ENCODE measurements at places on chromosomes 16 and 17.
A peak's percentile ranks its signal among the peaks of the same experiment; 100 is the strongest.

DNA sequence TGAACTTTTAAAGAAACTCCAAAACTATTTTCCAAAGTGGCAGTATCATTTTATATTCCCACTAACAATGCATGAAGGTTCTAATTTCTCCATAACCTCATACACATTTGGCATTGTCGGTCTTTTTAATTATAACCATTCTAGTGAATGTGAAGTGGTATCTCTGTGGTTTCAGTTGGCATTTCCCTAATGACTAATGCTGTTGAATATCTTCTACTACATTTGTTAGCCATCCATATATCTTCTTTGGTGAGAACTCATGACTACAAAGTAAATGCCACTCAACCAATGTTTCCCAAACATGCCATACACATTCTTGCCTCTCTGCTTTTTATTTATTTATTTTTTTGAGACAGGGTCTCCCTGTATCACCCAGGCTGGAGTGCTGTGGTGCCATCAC is 31.7 kb upstream of the TAOK1 start:
- DNase-seq = no peak

GRCh38 chr16:81910366-81910885 is 100.8 kb downstream of the SDR42E1 start:
- no peak for DNase-seq

DNA sequence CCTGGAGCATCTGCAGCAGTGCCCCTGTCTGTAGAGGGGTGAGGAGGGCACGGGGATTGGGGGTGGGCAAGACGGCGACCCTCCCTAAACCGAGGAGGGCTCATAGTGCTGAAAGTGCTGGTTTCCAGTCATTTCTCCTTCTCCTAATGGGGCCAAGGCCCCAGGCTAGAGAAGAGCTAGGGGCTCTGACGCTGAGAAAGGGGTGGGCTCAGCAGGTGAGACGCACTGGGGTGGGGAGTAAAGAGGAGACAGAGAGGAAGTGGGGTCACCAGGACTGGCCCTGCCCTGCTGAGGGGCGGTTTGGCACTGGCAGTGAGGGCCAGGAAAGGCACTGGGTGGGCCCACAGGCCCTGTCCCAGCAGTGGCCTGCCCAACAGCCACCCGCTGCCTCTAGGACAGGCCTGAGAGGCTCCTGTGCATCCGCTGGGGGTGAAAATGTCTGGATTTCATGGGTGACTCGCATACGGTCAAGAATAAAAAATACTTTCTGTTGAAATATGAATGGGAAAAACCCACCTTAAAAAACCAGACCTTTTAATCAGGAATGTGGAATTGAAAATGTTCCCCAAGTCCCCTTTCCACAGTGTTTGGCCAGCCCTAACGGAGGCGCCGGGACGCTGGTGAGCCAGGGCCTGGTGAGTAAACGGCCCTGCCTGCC is 122.4 kb upstream of the SMURF2 start:
- DNase-seq = no peak

GRCh38 chr17:72123530-72124437 is 3.0 kb downstream of the SOX9 start:
- DNase-seq = no peak

DNA sequence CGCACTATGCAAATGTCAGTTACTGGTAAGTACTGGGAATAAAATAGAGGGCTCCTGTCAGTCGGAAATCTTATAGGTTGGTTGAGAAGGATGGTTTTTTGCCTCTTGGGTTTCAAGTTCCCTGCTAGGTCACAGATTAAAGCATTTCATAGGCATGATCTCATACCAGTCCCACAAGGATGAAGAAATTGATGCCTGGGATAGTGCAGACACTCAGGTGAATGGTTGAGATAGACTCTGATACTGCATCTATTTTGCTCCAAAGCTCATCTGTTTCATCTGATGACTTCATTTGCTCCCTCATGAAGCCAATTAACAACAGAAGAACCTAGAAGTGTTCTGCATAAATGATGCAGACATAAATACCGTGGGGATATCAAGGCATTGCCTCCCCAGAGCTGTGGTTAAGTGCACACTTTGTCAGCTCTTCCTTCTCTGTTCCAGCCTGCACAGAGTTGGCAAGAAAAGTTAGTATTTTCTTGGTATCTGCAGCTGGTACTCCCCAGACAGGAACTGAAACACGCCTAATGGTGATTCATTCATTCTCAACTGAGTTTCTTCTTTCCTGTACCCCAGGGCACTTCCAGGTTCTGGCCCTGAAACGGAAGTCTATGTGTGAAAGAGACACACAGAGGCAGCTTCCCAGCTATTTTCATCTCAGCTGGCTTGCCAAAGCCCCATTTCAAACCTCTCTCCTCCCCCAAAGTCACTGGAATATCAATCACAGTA is 418.3 kb upstream of the SALL1 start:
- DNase-seq = no peak

DNA sequence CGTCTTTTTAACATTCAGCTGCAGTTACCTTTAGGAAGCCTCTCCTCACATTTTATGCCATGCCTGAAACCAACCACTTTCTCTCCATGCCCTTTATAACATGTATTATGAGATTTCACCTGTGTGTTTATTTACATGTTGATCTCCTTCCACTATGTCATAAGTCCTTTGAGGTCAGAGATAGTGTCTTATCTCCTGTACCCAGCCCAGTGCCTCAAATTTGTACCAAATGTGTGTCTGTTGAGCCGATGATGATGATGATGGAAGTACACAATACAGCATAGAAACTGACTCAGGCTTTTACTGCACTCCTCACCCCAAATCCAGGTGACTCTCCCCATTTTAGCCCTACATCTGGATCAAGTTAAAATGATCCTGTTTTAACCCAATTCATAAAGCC is 179.5 kb upstream of the CACNG5 start:
- no peak for DNase-seq

DNA sequence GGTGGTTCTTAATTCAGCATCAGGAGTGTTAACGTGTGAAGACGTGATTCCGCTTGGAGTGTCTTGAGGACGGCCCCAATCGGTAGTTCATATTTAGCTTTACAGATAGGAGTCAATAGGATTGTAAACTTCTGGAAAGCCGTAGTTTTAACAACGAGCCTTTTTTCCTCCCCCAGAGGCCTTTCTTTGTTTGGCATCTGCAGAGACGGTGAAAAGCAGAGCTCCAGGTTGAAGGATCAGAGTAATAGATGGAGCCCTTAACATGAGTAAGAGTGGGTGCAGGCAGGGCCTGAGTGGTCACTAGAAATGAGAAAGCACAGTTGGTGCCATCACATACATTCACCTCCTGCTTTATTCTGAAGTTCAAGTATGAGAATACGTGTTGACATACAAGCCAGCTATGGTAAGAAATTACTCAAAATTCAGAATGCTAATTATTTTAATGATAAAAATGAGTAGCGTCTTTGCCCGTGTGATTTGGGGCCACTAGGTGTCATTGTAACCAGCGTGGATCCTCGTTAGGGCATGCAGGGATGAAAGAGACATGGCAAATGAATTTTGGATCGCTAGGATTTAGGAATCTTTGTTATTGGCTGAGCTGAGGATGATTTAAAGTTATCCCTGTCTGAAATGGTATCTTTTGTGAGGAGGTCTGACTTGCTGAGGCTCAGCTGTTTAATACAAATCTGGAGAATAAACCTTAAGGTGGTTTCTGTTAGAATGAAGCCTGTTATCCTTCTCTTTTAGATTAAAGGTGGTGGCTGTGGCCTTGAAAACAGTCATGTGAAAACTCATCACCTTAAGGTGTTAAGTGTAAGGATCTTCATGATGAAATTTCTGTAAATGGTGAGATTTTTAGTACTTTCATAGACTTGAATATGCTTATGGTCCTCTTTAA is 18.6 kb downstream of the PRCD start:
- DNase-seq = peak; percentile 35

GRCh38 chr16:52618753-52619497 is 72.0 kb upstream of the TOX3 start:
- no peak for DNase-seq

- no peak for DNase-seq
Observed at GRCh38 chr17:77891602-77892001, 66.9 kb upstream of the TNRC6C start.

GRCh38 chr17:54956791-54957190 is 11.7 kb downstream of the COX11 start:
- DNase-seq = no peak

GRCh38 chr16:87014112-87014511 is 303.1 kb downstream of the C16orf95 start:
- DNase-seq = no peak

- peak; percentile 15 for DNase-seq
Observed at GRCh38 chr17:4980644-4981216, 6.7 kb downstream of the CAMTA2 start.

- peak; percentile 26 for DNase-seq
Observed at GRCh38 chr16:70396246-70396904, 42.5 kb downstream of the ST3GAL2 start.

- no peak for DNase-seq
Observed at GRCh38 chr17:36590082-36590481, 1.6 kb upstream of the DHRS11 start.

DNA sequence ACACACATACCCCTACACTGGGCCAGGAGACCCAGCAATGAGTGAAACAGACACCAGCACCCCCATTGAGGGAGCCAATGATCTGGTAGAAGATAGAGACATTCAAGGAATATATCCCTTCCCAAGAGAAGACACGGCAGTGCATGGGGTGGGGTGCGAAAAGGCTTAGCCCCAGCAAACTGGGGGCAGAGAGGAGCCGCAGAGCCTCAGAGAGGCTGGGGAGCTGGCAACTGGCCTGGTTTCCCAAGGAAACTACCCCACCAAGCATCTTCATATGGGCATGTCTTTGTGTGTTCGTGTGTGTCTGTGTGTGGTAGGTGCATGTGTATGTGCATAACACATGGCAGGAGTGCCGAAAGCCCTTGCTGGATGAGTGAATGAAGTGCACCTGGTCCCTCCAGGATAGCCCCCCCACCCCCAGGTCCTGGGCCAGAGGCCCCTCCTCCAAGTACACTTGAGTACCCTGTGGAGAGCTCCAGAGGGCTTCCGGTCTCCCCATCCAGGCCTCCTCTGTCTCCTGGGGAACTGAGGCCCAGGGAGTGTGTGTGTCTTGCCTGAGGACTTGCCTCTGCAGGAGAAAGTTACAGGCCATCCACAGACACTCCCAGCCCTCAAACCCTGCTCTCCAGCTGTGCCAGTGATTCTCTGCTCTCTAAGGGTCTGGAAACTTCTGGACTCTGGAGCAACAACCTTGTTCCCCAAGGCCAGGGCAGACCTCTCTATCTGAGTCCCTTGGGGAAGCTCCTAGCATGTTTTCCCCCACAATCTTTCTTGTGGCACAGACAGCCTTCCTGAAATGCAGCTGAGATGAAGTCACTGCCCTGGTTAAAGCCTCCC is 15.9 kb downstream of the TBX2 start:
- DNase-seq = no peak

DNA sequence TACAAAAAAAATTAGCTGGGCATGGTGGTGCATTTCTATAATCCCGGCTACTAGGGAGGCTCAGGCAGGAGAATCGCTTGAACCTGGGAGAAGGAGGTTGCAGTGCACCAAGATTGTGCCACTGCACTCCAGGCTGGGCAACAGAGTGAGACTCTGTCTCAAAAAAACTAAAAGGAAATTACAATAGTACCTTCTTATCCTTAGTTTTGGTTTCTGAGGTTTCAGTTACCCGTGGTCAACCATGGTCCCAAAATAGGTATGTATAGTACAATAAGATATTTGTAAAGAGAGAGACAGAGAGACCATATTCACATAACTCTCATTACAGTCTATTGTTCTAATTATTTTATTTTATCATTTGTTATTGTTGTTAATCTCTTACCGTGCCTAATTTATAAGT is 24.3 kb upstream of the MYH10 start:
- DNase-seq = no peak

GRCh38 chr16:12002447-12003006 is 26.0 kb downstream of the SNX29 start:
- peak; percentile 59 for DNase-seq

DNA sequence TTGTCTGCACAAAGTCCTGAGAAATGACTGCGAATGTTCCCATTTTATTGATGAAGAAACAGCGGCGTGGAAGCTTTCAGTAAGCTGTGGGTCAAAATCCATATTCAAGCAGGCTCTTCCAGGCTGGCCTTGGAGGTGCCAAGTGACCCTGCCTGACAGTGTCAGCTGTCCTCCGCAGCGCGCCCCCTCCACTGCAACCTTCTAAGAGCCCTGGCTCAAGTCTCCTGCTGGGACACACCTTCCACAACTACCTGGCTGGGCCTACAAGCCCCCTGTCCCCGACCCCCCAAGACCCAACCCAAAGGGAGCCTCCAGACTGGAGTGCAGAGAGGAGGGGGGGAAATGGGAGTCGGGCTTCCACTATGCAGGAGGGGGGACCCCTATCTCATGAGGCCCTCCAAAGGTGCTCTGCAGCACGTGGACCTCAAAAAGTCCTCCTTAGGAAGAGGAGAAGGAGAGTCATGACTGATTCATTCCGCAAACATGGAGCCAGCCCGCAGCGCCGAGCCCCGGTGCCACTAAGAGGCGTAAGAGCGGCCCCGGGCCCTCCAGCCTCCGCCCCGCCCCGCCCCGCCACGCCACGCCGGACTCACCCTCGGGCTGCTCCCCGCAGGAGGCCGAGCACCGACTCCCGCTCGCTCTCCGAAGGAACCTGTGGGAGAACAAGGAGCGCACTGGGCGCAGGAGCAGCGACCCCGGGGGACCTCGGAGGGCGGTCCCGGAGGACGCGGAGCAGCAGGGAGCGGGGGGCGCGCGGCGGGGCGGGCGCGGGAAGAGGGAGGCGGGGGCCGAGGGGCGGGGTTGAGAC is 574 bp downstream of the MPP3 start:
- DNase-seq = peak; percentile 84

DNA sequence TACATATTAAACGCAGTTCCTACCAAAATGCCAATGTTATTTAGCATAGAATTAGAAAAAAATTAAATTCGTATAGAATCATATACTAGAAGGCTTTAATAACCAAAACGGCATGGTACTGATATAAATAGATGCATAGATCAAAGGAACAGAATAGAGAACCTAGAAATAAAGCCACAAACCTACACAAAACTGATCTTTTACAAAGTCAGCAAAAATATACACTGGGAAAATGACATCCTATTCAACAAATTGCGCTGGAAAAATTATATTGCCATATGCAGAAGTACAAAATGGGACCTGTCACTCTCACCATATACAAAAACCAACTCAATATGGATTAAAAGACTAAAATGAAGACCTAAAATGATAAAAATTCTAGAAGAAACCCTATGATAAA is 1882.6 kb downstream of the TP53TG3F start:
- DNase-seq = no peak

DNA sequence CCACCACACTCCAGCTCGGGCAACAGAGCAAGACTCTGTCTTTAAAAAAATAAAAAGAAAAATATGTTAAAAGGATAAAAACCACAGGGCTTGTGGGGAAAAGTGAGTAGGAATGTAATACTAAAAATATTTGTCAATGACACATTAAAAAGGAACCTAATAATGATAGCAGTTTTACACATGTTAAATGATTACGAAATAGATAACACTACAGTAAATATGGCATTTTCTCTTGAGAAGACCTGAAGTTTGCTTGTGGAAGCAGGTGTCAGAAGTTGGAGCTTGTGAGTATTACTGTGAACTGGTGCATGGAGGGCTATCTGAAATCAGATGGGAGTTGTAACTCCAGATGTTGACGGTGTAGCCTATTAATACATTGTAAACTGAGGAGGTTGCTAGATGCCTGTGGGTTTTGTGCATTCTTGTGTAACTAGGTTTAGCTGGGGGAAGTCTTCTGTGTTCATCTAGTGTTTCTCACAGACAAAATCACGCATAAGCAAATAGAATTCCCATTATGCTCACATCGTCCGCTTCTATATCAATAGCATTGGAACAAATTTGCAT is 44.2 kb upstream of the CLEC18A start:
- peak; percentile 72 for DNase-seq

- DNase-seq = no peak
Observed at GRCh38 chr17:81239714-81240555, 817 bp downstream of the NDUFAF8 start.
